AG08395 (cell line): ENCODE measurements at places on chromosomes 12 and 14.

DNA sequence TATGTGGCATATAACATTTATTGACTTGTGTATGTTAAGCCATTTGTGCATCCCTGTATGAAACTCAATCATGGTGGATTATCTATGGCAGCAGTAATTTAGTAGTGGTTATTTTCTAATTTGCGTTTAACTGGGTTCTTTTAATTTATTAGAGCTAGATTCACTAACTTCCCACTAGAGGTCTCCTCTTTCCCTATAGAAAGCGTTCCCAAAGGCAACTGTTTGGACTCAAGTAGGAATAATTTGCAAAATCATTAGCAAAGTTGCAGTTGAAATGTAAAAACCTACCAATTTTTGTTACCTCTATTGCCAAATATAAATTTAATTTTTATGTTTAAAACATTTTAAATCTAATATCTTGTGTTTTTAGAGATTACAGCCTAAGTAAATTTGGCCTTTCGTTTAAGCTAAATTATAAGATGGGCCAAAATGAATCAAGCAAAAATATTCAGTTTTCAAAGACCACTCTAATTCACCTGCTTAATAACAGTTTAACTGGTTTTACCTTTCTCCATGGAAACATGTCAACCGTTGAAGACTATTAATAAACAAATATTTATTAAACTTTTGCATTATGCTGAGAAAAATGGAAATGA is 6.0 kb downstream of the DMAC2L start:
- peak; percentile 53 for DNase-seq

DNA sequence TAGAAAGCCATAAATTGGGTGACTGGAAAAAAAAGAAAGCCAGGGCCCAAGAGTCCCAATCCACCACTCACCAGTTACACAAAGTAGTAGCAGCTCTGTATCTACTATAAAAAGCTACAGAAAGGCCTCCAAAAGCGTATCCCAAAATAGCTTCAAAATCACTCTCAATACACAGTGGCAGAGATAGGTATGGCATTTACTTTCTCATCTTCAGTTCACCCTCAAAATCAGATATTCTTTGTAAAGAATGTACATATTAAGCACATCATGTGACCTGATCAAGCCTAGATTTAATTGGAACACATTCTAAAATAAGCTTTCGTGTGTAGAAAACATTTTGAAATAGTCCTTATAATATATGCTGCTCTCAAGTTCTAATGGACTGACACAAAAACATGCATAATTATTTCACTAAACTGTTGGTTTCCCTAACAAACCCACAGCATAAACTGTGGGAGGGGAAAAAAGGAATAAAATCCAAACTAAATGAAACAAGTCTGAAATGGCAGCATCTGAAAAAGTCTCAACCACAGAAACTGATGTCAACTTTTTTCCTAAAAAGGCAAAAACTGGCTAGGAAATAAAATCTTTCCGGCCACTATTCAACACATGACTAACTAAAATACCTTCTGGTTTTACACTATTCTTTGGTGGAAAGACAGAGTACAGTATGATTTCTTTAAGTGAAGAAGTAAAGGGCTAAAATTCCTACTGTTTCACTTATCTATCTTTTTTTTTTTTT is 25.9 kb downstream of the UBE2N start:
- peak; percentile 54 for DNase-seq

DNA sequence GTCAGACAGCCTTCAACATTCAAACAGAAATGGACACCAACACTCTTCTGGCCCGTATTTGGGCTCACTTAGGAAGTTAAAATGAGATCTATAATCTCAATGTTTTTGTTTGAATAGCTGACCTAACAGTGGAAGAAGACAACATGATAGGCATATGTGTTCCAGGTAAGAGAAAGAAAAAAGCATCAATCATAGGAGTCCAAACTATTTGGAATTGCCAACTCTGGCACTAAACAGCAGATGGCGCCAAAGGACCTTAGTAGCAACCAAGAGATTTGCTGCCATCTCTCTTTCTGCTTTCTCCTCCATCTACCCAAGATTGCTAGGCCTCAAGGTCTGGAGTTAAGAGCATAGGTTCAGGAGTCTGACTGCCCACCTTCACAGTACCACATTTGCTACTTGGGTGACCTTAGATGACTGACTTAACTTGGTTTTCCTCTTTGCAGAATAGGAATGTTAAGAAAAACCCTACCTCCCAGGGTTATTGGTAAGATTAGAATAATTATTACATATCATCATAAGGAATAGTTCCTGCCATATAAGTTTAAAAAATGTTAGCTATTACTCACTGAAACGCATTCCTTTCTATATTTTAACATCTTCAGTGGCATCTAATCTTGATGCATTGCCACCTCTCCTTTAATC is 30.2 kb downstream of the PEX5 start:
- peak; percentile 70 for DNase-seq

DNA sequence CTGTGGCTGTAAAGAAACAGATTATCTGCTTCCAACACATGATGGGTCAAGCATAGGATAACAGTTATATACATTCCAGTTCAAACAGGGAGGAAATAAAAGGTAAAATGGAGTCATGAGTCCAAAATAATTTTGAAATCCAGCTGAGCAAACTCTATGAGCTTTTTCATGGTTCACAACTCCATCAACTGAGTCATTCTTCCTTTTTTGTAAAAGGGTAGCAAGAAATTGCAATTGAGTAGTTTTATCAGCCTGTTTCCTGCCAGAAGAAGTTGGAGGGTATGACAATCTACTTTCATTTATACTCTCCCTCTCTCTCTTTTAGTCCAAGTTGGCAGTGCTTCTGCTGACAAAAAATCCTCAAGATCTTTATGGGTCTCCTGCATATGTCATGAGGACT is 95.6 kb downstream of the CPNE8 start:
- no peak for DNase-seq

DNA sequence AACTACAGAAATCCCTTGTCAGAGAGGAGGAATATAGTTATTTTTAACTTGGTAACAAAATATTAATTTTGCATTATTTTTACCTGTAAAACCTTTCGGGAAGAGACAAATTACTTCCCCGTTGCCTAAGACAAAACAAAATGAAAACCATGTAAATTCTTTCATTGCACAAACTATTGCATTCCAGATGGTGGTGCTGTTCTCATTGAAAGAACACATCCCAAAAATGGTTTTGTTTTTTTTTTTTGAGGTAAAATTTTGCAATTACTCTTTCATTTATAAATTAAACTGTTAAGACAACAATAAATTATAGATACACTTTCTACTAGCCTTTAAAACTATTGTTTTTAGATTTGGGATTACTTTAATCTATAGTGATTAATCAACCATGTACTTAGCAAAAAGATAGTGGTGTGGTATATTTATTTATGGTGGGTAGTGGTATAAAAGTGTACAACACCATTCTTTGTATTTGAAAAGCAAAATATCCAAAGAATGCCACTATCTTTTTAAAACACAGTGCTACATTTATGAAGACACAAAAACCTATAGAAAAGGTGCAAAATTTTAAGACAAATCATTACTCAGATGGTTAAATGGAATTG is 115.5 kb downstream of the SLC38A1 start:
- peak; percentile 41 for DNase-seq

- DNase-seq = no peak
These were observed 160.2 kb downstream of the PELI2 start for GRCh38 chr14:56278383-56278782.

DNA sequence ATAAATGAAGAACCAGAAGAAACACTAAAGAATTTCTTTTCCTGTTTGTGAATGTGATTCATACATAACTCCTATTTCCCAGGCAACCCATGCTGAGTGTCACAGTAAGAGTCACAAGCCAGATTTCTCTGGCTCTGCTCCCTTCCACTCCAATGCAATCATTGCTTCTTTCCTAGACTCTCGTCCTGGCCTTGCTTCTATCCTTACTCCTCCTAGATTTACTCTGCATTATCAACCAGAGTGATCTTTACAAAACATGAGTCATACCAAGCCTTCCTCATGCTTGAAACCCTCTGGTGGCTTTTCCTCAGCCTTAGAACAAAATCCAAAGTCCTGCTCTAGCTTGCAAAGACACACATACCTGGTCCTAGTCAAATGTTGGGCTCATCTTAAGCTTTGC is 13.3 kb downstream of the IL22 start:
- peak; percentile 87 for DNase-seq

GRCh38 chr12:91551927-91552326 is 369.3 kb upstream of the DCN start:
- DNase-seq = no peak

- peak; percentile 49 for DNase-seq
These were observed 50.0 kb downstream of the NCOR2 start for GRCh38 chr12:124517260-124518050.

- DNase-seq = no peak
These were observed 313.1 kb downstream of the SLC6A15 start for GRCh38 chr12:84599539-84599938.

GRCh38 chr12:118059341-118060191 is 1.4 kb downstream of the WSB2 start:
- DNase-seq = peak; percentile 49

- peak; percentile 24 for DNase-seq
These were observed 14.8 kb upstream of the APOF start for GRCh38 chr12:56377310-56377988.

DNA sequence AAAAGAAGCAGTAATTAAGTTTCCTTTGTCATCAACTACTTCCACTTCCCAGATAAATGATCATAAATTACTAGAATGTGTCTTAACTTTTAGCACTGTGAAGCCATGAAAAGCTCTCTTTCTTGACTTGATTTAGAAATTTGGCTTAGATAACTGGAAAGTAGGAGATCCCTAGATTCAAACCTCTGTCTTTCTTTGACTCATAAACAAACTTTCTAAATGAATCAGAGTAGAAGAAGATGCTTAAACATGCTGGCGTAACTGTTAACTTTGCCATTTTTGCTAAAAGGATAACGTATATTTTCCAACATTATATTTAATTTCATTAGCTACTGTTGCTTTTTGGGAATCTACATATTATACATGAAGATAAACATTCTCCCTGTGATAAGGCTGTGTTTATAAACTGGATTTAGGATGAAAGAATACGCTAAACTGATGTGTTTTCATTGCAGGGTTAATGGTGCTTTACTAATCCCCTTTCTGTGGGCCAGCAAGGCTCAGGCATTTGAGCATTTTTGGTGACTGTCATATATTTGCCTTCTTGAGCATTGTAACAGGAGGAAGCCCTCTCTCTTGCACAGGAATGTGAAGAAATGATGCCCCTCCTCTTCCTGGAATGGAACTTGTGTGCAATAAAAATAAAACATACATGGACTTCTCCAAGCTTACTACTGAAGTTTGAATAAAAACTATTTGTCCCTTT is 301.4 kb downstream of the BMP4 start:
- no peak for DNase-seq

DNA sequence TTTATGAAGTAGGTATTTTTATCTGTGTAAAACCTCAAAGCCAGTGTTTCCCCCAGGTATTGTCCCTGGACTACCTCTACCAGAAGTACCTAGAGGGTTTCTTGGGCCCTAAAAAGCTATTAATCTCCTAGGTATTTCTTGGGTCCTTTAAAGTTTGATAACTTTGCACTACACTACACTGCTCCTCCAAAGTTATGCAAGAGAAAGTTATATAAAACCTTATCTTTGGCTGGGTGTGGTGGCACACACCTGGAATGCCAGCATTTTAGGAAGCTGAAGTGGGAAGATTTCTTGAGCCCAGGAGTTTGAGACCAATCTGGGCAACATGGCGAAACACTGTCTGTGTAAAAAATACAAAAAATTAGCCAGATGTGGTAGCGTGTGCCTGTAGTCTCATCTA is 34.9 kb downstream of the PTPN21 start:
- no peak for DNase-seq

DNA sequence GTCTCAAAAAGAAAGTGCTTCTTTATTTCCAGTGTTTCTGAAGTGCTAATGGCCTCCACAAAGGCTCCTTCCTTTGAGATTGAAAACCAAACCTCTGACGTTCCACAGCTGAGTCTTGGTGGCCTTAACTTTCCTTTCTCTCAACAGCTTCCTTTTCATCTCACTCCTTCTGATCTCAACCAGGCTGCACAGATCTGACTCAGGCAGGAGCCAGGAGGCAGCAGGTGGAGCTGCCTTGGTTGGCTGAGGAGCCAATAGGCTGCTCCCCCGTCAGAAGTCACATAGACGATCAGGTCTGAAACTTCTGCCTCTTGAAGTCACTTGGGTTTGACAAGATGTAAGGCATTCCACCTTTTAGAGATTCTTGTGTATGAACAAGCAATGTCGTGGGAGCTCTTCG is 9.1 kb upstream of the KCNA5 start:
- no peak for DNase-seq

DNA sequence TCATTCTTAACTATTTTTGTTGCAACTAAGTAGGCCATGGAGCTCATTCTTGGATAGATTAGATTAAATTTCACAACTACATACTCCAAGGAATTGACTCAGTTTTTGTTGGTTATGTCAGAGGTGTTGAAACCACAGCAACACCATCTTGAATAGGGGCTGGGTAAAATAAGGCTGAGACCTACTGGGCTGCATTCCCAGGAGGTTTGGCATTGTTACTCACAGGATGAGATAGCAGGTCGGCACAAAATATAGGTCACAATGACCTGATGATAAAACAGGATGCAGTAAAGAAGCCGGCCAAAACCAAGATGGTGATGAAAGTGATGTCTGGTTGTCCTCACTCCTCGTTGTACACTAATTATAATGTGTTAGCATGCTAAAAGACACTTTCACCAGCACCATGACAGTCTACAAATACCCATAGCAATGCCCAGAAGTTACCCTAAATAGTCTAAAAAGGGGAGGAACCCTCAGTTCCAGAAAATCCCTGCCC is 20.9 kb downstream of the DMAC2L start:
- peak; percentile 41 for DNase-seq

GRCh38 chr12:54127538-54128259 is 61.1 kb downstream of the SMUG1 start:
- DNase-seq = no peak

DNA sequence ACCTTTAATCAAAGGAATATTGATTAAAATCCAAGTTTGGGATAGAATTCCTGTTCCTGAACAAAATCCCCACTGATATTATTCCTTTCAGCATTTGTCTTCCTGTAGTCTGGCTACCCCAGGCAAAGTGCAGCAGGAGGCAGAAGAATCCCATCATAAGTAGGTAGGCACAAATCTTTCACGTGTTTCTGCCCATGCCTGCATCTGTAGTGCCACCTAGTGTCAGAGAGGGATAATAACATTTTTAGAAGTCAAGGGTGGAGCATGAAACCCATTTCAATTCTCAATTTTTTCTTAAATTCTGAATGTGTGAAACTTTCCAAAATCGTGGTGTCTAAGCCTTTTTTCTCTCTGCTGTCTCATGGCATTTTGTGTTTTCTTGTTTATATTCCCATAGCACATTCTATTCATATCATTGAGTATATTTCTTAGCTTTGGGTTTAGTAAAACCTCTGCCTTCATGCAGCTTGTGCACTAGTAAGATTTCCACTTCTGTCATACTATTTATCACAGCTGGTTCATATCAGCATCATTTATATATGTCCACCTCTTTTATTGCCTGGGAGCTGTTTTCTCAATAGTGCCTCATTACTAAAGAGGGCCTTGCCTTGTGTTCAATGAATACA is 47.8 kb upstream of the RERG start:
- peak; percentile 63 for DNase-seq

DNA sequence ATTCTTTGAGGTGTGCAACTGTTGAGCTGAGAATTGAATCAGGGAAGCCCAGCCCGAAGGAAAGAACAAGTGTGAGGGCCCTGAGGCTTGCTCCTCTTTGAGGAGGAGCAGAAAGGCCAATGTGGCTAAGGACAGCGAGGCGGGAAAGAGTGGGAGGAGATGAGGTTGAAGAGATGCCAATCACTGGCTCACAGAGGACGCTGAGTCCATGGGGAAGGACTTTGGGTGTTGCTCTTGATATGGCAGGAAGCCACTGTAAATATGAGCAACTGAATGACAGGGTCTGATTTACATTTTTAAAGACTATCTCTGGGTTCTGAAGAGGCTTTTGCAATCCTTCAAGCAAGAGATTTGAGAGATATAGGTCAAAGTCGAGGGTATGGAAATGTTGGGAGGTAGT is 3.3 kb upstream of the APPL2 start:
- DNase-seq = no peak
